ENCODE measurements at places on chromosomes 4 and X. TPM values are rescaled to one million over a fixed set of nuclear protein-coding genes. Genes with fewer than 3 reads are reported as not detected.
A peak's percentile ranks its signal among the peaks of the same experiment; 100 is the strongest.

GRCh38 chrX:80021621-80022020, 7.1 kb downstream of the TBX22 start:
- no peak for DNase-seq

- no peak for DNase-seq
These were observed 20.6 kb downstream of the VSIG4 start for GRCh38 chrX:66019310-66019652.

- DNase-seq, result no peak
These were observed 356.7 kb downstream of the STIM2 start for GRCh38 chr4:27217261-27217769.

POU3F4 gene
- total RNA-seq, result not detected

ZMAT1 gene
- total RNA-seq, result 0.72 TPM

DNA sequence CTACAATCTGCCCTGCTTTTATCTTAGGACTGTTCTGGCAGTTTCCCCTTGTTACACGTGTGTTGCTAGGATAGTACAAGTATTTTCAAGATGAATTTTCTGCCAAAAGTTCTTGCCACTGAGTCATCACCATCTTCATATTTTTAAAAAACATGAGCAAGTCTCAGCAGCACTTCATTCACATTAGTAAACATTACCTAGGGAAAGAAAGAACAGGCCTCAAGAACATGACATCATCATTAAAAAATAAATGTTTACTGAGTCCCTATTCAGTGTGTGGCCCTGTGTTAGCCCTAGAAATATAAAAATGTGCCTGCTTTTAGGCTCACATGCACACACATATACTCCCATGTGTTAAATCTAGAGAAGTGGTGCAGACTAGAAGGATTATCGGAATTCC, 18.7 kb upstream of the GPC3 start:
- DNase-seq, result no peak

DNA sequence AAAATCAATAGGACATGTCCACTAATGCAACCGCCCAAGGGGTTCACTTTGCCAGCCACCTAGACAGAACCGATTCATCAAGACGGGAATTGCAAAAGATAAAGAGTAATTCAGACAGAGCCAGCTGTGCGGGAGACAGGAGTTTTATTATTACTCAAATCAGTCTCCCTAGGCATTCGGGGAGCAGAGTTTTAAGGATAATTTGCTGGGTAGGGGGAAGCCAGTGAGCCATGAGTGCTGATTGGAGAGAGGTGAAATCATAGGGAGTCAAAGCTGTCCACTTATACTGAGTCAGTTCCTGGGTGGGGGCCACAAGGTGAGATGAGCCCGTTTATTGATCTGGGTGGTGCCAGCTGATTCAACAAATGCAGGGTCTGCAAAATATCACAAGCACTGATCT, 8.5 kb downstream of the TMEM184C start:
- DNase-seq, result no peak

DNA sequence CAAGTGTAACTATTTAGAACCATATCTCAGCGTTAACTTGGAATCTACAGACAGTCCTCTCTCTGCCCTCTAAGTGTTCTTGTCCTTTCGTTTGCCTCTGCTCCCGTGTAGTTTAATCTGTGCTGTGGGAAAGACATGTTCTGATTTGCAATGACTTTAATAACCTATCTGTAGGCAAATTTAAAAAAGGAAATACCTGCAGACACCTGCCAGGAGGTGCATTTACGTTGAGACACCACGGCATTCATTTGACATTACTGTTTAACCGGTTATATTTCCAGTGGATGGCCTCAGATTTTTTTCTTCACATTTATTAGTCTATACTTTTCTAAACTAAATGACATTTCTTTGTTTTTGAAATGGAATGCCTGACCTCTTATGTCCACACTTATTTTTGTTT, 997.9 kb upstream of the PCDH7 start:
- DNase-seq, result no peak

CC2D2A gene
- total RNA-seq, result 15.2 TPM

CCKAR gene
- total RNA-seq, result not detected

ACTRT1 gene
- total RNA-seq, result not detected

DNA sequence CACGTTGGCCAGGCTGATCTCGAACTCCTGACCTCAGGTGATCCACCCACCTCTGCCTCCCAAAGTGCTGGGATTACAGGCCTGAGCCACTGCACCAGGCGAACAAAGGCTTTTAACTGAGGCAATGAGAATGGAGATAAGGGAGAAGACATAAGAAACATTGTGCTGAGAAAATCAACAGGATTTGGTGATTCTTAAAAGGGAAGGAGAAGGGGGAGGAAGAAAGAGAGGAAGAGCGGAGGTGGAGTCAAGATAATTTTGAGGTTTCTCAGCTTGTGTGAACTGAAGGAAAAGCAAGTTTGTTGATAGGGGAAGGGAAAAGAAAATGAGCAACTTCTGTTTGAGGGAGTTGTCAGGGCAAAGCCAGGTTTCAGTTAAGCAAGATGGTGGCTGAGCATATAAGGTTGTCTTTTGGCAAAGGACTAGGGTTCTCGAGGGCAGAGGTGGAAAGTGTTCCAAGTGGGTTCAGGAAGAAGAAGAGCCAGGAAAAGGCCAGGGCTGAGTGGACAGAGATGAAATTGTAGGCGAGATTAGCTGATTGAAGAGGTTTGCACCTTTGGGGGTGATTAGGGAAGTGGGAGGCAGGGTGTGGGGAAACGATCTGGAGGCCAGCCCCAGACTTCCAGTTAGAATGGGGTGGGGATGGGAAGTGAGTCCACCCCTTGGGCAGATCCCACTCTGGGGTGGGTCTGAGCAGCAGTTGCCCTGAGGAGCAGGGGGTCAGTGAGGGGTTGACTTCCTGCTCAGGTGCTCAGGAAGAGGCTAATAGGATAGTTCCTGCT, 7.8 kb downstream of the DOCK11 start:
- DNase-seq, result no peak

GRCh38 chr4:138188406-138189084, 53.6 kb downstream of the SLC7A11 start:
- DNase-seq, result no peak

DNA sequence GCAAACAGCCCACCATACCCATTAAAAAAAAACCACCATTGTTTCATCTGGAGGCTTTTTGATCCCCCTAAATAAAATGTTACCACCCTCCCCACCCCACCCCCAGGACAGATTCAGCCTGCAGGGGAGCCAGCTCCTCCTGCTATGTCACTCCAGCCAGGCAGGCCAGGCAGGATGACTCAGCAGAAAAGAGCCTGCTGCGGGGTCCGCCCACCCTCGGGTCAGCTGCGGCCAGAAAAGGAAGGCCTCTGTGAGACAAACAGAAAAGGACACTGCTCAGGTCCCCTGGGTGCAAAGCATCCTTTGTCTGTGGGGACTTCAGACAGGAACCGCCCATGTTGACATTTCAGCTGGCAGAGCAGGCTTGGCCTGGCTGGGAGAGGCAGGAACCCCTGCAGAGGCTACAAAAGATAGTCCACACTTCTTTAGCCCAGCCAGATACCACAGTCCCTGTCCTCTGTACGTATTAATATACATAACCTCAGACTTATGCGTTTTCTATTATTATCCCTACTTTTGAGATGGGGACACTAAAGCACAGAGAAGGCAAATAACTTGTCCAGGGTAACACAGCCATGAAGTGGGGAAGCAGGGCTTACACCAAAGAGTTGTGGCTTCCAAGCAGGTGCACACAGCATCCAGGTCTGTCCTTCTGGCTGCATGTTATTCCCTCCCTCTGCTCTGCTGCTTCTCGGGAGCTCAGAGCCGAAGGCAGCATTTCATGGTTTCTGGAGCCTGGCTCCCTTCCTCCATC, 147.7 kb downstream of the CPEB2 start:
- no peak for DNase-seq

NLGN4X gene
- 0.69 TPM for total RNA-seq

TXK gene
- 2.0 TPM for total RNA-seq

- DNase-seq, result no peak
These were observed 3.9 kb downstream of the MSMO1 start for GRCh38 chr4:165331359-165331758.

DNA sequence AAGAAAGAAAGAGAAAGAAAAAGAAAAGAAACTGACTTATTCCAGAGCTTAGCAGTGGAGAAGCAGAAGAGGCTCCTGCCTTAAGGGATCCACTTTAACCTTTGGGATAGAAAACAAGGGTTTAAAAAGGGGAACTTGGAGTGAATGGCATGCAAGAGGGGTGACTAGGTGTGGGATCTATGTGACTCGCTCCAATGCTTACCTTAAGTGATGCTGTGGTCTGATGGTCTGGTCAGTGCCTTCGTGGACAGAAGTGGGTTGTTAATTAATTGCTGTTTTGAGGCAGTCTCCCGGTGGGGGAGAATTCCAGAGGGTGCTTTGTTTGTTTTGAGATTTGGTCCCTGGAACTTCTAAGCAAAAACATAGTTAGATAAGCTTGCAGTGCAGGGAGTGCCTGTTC, 21.1 kb upstream of the RHOXF1 start:
- peak; percentile 25 for DNase-seq

DNA sequence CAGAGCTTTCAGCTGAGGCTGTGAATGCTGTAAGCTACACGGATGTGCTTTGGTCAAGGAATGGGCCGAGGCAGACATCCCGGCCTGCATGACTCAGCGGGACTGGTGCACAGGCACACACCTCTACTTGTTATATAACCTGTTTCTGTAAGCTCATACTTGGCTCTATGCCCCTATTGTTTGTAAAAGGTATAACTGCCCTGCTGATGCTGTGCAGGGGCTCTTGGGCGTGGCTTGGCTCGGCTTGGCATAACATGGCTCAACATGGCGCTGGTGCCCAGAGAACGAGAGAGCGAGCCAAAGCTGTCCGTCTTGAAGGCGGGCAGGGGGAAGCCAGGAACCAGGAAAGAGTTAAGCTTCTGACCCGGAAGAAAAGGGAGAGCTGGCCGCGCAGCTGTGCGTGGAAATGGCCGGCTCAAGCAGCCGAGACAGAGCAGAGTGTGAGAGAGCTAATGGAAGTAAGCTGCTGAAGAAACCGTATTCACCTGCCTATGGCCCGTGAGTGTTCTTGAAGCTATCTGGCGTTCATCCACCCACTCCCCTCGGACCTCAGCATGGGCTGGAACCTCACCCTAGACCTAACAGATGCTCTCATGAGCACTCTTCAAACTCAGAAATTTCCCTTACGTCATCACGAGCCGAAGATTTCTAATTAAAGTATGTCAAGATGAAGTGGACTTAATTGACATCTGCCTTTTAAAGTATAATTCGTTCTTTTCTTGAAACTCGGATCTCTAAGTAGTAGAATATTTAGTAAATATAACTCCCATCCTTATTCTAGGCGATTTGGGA, 286.3 kb upstream of the AGA start:
- DNase-seq, result no peak

DNA sequence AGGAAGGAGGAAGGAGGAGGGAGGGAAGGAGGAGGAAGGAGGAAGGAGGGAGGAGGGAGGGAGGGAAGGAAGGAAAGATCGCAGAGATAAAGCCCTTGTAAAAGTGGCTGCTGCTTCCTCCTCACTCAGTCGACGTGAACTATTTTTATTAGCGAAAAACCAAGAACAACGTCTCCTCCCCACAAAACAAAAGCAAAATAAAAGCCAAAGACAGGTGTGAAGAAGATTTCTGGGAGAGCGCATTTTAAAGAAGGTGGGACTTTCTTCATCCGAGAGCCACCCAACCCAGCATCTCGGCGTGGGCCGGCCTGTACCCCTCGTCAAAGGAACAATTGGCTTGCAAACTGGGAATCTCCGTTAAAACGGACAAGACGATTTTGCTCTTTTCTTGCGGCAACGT, 40.7 kb upstream of the ASMTL start:
- no peak for DNase-seq

RAB9B gene
- total RNA-seq, result 0.40 TPM

ANOS1 gene
- 2.3 TPM for total RNA-seq

GRCh38 chr4:111639120-111639690, 506.0 kb upstream of the FAM241A start:
- no peak for DNase-seq

GRCh38 chr4:144342949-144343760, 202.6 kb upstream of the GYPA start:
- no peak for DNase-seq

- DNase-seq, result no peak
These were observed 55.0 kb upstream of the PACRGL start for GRCh38 chr4:20645236-20645635.

DNA sequence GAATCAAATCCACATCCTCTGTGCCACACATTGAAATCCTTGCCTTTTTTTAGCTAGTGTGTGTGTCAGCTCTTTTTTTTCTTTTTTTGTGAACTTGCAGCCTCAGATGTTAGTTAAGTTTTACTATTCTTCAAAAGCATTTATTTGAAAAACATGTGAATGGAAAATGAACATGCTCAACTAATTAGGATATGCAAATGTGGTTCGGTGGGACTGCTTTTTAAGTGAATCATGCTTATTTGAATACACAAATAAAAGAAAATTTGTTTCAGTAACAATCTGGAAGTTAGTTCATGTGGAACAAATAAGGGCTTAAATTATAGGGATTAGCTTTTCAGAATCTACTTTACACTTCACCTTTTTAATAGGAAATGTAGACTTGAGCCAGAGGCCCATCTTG, 751.5 kb upstream of the FAM241A start:
- DNase-seq, result no peak

GRCh38 chr4:119233750-119234149, 21.2 kb downstream of the USP53 start:
- no peak for DNase-seq

- DNase-seq, result no peak
These were observed 9.2 kb downstream of the SAP30 start for GRCh38 chr4:173379929-173380328.

GAGE12F gene
- total RNA-seq, result not detected

CENPVL2 gene
- not detected for total RNA-seq

- no peak for DNase-seq
These were observed 224.6 kb downstream of the BCOR start for GRCh38 chrX:39873117-39873516.

- DNase-seq, result no peak
These were observed 6.7 kb upstream of the ERCC6L start for GRCh38 chrX:72245461-72246089.

DNA sequence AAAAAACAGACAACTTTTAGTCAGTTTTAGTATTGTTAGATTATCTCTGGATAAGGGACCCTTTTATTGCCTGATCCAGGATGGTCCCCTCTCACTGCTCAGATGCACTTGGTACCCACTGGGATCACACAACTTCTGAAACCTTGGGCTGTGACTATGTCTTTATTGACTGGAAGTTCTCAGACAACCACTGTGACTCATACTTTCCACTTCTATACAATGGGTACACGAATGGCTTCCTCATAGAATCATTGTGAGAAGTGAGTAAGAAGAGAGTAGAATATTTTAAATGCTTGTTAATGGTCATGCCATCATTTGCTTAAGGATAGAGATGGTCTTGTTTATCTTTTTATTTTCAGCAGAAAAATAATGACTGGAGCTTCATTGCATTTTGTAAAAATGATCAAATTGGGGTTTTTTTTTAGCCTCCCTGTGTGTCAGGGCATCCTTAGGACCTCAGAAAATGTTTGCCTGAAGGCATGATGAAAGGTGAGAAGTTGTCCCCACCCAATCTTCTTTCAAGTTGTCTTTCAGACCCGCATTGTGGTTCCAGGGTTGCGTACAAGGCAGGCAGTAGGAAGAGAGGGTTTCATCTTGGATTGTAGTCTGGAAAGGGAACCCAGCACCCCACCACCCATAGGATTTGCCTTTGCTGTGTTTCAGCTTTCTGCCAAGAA, 115.1 kb downstream of the CPEB2 start:
- DNase-seq, result no peak

GRCh38 chr4:16289897-16290554, 63.8 kb upstream of the TAPT1 start:
- peak; percentile 15 for DNase-seq
